ENCODE measurements at places on chromosomes 6 and 20.

DNA sequence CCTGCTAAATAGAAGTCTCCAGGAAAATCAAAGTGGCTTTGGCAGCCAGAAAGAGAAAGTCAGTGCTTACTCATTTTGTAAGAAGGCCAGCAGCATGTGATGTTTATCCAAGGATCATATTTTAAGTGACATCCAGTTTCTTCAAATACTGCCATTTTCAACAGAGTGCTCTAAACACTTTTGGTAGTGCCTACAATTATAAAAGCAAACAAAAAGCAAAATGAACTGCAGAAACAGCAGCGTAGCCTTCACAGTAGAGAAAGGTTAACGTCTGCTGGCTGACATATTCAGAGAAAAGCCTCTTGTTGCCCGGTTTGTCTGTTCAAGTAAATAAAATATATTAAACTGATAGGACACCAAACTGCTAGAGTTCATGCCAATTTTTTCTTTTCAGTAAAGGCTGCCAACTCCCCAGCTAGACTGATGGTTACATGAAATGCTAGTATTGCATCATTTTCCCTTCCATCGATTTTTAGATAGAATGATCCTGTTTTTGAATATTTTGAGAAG lies 705.7 kb upstream of the SLC35B3 start:
- no peak for DNase-seq

DNA sequence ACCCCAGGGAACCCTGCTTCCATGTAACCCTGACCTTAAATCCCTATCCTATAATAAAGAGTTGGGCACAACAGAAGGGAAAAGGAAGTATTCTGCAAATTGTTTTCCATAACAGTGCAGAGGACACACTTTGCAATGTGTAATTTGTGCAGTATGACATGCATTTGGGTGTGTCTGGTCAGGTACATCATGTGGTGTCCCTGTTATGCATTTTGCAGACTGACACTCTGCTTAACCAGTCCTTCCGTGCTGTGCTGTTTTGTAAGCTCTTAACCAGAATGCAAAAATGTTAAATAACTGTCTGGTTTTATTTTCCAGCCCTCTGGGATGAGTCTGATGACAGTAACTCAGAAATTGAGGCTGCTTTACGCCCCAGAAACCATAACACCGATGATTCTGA lies 57.0 kb upstream of the XRN2 start:
- no peak for DNase-seq

GRCh38 chr6:116557893-116558292 lies 4.3 kb downstream of the CALHM4 start:
- no peak for DNase-seq

DNA sequence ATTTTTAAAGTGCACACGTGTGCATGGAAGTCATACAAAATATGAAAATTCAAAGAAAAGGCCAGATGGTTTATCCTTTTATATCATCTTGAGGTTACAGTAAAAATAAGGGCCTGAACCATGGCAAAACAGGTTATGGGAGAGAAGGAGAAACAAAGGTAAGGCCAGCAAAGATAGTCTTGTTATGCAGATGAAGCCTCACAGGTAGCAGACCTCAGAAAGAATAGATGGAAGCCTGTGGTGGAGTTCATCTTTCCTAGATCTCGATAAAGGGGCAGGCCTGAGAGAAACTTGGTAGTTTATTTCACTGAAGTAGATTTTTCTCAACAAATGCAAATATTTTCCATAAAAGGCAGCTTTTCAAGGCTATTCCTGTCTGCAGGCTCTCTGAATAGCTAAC lies 693.8 kb downstream of the KHDRBS2 start:
- no peak for DNase-seq

DNA sequence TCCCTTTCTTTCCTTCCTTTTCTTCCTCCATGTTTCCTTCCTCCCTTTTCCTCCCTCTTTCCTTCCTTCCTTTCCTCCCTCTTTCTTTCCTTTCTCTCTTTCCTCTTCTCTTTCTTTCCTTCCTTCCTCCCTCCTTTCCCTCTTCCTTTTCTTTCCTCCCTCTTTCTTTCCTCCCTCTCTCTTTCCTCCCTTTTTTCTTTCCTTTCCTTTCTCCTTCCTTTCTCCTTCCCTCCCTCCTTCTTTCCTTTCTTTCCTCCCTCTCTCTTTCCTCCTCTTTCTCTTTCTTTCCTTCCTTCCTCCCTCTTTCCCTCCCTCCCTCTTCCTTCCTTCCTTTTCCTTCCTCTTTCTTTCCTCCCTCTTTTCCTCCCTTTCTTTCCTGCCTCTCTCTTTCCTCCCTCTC lies 86.3 kb upstream of the FERMT1 start:
- DNase-seq = no peak

GRCh38 chr20:37907330-37907676 lies 4.4 kb downstream of the VSTM2L start:
- no peak for DNase-seq

DNA sequence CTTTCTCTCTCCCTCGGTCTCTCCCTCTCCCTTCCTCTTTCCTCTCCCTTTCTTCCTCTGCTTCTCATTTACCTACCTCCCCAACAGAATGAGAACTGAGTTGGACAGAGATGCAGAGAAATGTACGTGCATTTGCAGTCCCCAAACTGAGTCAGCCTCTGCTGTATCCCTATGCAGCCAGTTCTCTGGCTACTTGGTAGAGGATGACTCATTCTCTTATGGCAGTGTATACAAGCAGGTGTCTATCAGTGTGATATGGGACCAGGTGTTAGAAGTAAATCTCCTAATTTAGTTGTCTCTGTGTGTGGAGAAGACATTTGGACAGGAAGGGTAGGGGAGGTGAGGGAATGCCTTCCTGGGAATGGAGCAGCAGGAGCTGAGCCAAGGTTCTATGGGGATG lies 470.8 kb downstream of the CD109 start:
- no peak for DNase-seq

Measured in HEK293T (cell line).